GM12892 (cell line): ENCODE measurements at places on chromosomes 5 and 9.
A peak's percentile ranks its signal among the peaks of the same experiment; 100 is the strongest.

DNA sequence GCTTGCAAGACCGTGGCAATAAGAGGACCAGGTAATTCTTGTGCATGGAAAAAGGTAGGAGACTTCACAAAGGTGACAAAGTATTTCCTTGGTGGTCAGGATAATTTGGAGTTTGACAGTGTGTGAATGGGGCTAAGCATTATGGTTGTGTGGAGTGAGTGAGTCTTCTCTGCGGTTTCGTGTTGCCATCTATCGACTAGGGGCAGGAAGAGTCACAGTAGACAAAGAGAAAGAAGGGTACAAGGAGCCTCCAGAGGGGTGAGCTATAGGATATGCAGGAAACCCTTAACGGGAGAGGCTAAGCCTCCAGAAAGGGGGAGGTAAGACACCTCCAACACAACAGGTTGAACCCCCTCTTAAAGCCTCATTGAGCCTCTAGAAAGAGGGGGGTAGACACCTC, 64.0 kb upstream of the RANBP6 start:
- no peak for DNase-seq

DNA sequence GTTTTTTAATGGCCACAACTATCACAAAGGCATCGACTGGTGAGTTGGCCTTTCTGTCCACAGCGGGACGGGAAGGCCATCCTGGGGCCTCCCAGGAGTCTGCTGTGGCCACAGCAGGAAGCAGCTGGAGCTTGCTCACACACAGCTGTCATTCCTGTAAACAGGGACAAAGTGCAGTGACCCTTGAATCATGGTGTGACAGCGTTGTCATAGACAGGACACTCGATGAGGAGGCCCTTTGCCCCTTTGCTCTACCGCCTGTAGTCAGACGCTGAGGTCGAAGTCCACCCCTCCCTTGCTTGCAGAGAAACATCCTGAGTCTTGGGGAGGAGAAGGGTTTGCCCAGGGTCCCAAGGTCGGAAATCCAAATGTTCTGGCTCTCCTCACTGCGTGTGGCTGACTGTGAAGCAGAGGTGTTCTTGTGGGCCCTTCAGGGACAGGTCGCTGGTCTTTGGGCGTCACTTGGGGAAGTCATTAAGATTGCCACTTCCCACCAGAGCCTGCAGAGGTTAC, 35.1 kb downstream of the NDST1 start:
- DNase-seq: no peak

GRCh38 chr5:134397196-134397595, 14.5 kb downstream of the CDKN2AIPNL start:
- no peak for DNase-seq

- DNase-seq: no peak
Measured at GRCh38 chr5:1793966-1794900, 5.4 kb downstream of the MRPL36 start.

DNA sequence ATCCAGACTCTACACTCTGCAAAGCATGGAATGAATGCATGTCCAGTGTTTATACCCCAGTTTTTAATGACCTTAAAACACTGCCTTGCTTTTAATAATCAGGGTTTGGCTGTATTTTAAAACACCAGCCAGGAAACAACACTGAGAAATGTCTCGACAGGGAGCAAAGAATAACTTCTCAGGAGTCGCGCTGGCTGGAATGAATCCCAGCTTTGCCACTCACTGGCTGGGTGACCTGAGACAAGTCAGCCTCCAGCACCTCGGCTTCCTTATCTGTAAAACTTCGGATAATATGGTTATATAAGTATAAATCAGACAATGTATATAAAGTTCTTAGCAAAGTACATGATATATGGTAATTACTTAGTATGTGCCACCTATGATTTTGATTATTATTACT, 505.0 kb downstream of the SPOCK1 start:
- DNase-seq: no peak

- no peak for DNase-seq
Measured at GRCh38 chr9:87527211-87527916, 29.7 kb downstream of the DAPK1 start.

GRCh38 chr9:129840034-129840433, 4.8 kb downstream of the USP20 start:
- no peak for DNase-seq

GRCh38 chr9:106745457-106745856, 117.5 kb upstream of the ZNF462 start:
- no peak for DNase-seq

DNA sequence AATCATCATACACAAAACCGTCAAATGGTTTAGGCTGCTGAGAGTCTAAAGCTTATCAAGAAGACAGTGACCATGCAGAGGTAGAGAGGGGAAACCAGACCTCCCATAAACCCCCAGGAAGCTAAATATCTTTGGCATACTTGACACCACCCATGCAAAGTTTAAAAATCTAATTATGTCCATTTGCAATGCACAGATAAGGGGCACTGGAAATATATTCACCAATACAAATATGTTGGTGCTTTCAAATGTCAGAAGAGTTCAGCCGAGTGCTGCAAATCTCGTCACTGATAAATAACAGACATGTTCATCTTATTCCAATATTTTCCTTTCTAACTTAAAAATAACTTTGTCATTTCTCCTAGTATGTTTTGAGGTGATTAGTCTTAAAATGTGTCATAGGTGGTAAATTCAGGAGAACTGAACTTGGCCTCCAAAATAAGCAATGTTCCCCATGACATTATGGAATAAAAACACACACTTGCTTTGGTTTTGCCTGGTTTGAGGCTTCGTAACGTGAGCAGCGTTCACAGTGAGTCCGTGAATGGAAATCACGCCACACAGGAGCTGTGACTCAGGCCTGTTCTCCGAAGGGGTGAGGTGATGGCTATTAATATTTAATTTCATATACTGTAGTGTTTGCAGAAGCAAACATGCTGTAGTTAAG, 182.2 kb downstream of the AOPEP start:
- no peak for DNase-seq

DNA sequence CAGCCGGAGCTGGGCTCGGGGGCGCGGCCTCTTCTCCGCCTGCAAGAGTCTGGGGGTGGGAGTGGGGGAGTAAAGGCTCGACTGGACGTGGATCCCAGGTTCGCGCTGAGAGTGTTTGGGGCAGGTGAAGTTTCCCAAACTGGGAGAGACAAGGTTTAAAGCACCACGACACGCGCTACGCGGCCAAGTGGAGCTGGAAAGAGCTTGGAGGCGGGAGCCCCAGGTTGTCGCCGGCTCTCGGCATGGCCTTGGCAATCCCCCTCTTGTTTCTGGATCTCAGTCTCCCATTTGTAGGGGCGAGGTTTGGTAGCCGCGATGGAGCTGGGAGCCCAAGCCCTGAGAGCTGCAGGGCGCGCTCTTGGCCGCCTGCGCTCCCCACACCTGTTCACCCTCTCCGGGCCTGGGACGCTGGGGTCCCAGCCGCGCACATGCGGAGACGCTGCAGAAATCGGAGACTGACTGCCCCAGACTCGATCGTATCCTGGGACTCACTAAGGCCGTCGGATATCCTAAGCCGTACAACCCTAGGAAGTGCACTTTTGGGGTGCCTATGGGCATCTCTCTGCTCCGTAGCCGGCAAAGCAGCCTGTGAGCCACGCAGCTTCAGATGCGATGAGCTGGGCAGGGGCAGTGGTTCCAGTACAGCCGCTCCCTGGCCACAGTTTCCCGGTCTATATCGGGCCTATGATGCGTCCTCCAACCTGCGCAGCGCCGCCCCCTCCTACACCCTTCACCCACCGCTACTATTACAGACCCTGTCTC, 937 bp downstream of the TMOD1 start:
- peak; percentile 45 for DNase-seq

DNA sequence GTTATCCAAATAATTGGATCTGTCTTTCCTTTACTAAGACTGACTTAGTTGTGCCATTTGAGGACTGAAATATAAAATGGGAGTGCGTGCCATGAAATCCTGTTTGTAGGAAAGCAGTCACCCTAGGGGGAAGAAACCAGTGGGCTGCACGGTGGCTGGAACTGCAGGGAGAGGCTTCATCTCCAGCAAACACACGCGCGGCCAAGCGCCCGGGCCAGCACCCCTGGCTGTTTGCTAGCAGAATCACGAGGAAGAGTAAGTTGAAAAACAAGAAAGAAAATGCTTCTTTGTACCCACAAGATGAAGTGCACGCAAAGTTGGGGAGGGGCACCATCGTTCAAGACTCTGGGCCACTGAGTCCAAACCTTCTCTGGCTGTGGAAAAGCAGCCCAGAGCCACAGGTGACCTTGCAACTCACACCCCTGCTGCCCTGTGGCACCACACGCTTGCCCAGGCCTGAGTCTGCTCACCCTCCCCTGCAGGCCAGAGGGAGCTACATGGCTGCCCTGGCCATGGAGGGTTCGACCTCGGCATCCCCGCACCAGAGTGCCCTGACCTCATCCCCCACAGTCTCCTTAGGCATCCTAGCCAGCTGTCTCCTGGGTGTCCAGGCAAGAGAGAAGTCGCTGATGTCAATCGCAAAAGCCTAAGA, 55.2 kb downstream of the IRX2 start:
- no peak for DNase-seq

GRCh38 chr9:124510650-124511425, 3.6 kb upstream of the NR5A1 start:
- peak; percentile 14 for DNase-seq

DNA sequence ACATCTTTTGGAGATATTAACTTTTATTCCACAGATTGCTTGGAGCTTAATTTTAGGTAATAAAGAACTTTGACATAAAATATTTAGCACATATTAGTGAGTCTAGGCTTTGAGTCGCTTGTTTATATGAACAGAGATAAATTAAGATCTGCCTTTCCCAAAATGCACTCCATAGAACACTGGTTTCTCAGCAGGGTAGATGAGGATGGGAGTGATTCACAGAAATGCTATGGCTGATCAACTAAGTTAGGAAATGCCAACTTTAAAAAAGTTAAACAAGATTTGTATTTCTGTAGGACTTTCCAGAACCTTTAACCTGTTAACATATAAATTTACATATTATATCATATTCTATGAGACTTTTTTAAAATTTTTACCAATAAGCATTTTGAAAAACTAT, 65.2 kb downstream of the STARD4 start:
- DNase-seq: no peak

DNA sequence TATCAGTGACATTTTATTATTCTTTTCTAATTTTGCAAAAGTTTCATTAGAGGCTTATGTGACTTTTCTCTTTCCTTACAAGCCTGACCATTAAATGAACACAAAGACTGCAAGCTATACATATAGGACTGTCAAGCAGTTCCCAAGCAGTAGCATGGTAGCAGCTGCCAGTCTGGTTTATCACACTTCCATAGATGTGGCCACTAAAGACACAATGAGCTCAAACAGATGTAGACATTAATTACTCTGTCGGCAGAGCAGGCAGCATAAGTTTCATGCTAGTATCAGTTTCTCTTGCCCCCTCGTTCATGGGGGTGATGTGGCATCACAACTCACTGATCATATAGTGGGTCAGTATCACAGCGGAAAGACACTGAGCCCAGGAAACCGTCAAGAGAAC, 89.5 kb downstream of the CDH10 start:
- DNase-seq: no peak

DNA sequence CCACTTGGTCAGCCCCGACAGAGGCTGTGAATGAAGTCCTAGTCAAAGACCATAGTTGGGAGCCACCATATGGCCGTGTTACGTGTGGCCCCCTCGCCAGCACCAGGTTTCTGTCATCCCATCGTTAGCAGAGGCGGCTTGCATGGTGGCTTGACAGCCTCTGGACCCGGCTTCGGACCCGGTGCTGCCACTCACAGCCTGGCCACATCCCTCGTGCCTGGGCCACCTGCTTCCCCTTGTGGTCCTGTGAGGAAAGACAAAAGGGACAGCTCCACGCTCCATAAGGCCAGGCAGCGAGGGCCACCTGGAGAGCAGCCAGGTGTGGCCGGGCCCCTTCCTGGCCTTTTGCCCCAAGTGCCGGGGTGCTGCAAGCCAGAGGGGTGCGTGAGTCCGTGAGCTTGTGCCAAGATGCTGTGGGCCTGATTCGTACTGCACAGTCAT, 6.2 kb downstream of the NKD2 start:
- no peak for DNase-seq

DNA sequence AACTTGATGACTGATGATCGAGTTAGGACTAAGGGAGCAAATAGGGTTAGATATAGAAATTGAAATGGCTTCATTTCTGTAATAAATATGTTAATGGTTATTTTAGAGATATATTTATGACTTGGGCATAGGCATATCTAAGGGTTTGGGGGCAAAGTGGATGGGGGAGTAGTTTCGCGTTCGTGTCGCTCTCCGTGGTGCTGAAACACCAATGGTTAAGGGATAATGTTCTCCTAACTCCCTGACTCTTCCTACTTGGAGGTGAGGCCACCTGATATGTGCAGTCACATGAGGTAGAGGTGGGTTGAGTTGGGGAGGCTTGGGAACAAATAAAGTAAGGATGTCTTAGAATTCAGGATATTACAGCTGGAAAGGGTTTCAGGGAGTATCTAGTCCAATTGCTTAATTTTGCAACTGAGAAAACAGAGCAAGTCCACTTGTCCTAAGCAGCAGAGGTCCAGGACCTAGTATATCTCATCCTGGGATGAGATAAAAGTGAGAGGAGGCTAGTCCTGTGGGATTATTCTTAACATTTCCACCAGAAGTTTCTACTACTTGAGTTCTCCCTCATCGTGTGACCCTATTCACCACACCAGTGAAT, 44.0 kb upstream of the MAP1B start:
- DNase-seq: no peak

GRCh38 chr5:54090495-54091120, 219.8 kb downstream of the ARL15 start:
- DNase-seq: no peak

GRCh38 chr5:152632360-152632759, 227.3 kb upstream of the NMUR2 start:
- no peak for DNase-seq

DNA sequence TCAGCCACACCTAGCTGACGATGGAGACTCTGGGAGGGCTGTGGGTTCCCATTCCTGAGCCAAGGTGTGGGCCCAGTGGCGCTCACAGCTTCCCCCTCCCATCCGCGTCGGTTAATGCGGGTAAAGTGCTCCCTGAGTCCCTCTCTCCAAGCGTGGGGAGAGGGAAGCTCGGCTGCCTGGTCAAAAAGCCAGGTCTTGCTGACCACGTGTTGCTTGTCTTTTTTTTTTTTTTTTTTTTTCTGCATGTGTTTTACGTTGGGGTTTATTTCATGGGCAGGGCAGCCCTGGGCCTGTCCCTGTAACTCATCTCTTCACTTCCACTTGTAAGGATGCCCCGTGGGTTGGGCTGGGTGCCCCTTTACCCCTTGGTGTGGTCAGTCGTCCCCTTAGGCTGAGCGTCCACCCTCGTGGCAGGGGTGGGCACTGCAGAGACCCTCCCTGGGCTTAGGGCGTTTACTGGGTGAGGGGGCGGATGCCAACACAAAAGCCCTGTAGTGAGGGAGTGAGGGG, 11.9 kb downstream of the NKD2 start:
- DNase-seq: no peak

DNA sequence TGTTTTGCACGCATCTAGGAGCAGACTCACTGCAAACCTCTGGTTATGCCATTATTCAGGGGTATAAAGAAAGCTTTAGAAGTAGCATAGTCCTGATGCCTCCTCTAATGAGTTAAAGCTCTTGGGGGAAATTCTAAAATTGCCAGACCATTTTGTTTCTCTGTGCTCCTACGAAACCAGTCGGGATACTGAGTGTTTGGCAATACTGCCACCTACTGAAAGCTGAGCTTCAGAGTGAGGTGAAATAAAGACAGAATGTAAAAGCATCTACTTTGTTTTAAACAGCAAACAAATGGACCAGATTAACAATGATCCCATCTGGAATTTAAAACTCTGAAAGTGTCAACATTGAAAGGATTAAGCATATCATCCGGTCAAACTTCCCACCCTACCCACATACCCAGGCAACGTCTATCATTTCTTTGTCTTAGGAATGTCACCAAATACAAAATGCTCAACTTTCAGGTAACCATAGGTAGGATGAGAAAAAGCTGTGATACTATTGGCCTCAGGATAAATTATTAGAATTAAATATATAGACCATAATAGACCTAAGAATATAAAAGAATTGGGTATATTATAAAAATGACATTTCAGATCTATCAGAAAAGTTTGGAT, 77.8 kb upstream of the SHISAL2B start:
- no peak for DNase-seq
